ENCODE measurements at places on chromosomes 2 and 18.

DNA sequence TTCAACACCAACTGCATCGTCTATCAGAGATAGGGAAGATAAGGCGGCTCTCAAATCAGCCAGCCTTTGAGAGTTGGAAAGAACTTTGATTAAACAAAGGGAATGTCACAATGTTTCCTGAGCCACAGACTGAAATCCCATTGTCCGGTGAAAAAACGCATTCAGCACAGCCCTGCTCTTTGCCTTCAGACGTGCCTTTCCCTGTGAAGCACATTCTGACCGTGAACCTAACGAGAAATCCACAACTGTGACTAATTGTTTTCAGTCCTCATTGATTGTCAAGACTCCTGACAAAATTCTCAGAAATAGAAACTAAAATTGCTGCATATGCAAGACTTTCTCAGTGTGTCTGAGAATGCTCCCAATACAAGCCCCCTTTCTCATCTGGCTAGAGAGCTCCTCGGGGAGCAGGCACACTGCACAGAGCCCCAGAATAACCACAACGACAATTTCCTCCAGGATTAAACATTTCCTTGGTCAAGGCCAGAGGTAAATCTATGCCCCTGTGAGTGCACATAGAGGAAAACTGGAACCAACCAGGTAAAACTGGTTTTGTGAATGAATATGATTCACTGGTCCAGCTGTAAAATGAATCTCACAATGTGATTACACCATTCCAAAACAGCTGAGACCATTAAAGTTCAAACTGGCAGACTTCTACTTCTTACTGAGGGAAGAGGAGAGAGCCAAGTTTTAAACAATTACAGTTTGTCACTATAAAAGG, 561.9 kb upstream of the ID2 start:
- DNase-seq: no peak

- no peak for DNase-seq
These were observed 58.5 kb upstream of the CTLA4 start for GRCh38 chr2:203809084-203809521.

DNA sequence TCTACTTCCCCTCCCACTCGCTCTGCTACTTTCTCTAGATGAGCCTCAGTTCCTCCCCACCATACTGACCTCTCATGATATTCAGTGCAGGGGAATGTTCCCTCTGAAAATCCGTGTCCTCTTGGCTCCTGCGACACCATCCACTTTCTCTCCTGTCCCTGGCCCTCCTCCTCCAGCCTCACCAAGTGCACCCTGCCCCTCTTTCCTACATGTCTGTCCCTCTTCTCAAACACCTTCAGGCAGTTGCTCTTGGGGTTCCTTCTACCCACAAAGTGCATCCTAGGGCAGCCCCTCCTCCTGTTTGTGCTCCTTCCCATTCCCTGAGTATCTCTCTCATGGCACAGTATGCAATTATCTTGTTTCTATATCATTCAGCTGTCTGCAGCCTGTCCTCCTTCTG, 246.4 kb upstream of the RAB6C start:
- DNase-seq: no peak

DNA sequence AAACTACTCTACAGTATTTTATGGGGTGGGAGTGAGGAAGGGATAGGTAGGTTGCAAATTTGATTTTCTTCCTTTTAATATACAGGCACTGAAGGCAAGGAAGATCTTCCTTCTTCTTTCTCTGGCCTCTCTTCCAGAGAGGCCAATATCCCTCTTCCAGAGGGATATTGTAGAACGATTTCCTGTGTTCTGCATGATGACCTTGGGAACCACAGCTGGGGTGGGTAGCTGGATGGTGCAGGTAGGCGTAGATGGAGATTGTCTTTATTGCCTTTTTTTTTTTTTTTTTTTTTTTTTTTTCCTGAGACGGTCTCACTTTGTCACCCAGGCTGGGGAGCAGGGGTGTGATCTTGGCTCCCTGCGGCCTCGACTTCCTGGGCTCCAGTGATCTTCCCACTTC, 49.4 kb downstream of the GATA6 start:
- DNase-seq: no peak

DNA sequence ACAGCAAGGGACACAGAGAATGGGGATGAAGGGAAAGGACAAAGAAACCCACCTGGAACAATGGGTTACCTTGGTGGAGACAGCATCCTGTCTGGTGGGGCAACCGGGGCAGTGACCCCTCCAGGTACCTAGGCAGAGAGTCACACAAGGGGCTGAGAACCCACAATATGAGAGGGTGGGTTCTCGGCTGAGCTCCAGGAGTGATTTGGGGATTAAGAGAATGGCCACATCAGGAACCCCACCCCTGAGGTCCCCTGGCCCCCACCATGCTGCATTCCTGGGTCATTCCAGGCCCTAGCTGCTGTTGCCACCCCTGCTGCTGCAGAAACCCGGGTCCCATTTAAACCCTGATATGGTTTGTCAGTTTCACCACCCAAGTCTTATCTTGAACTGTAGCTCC, 172.3 kb downstream of the RTP5 start:
- no peak for DNase-seq

DNA sequence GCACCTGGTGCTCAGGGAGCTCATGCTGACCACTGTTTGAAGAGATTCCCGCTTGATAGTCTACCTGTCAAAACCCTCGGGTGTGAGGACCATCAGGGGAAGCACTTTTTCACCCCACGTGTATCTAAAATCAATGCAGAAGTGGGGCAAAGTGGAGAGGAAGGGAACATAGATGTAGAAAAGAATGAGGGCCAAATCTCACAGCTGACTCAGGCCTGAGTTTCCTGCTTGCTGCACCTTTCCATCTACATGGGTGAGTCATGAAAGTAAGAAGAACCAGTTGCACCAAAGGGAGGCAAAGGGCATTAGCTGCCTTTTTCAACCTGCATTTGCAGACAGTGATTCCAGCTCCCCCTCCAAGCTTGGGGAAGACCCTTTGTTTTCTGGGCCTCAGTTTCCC, 100.2 kb upstream of the MYCN start:
- no peak for DNase-seq

GRCh38 chr2:40179801-40180200, 272.1 kb downstream of the SLC8A1 start:
- DNase-seq: no peak

DNA sequence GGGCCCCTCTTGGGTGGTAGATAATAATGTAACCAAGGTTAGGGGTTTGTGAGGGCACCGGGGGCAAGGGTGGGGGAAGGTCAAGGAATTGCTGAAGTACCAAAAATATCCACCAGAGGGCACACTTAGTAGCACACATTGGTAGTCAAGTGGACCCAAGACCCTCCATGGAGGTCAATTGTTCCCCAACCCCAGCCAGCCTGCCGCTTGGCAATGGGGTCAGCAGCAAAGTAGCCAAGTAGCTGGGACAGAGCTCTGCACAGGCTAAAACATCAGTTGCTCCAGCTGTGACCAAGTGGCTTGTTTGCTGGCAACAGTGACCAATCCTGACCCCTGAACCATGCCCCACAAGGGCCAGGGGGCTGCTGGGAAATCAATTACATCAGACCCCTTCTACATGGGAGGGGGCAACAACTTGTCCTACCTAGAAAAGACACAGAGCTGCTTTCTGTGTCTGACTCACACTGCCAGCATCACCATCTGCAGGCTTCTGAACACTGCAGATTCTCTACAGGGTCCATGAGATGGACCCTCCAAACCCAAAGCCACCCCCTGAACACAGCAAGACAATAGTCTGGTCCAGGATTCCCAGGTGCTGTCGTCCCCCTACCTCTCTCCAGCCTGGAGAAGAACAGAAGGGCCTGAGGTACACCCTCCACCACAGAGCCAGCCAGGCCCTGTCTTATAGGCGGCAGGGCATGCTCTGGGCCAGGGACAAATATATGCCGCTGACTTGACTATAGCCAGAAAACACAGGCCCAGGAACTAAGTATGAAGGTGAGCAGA, 76.0 kb downstream of the EMX1 start:
- DNase-seq: peak; percentile 47

GRCh38 chr2:219687882-219688559, 60.6 kb downstream of the SLC4A3 start:
- DNase-seq: no peak

DNA sequence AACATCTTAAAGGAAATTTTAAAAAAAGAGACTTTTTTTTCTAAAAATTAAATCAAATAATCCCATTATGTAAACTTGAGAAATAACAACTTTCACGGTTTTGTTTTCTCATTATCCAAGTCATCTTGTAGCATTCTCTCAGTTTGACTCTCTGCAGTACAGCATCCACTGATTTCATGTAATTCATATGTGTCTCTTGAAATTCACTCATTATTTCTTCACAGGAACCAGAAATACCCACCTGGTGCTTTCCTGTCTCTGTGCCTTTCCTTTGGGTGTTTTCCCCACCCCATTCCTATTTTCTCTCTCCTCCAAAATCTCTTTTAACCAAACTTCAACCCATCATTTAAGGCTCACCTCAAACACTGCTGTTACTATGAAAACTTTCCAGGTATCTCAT, 116.1 kb upstream of the STK17B start:
- DNase-seq: no peak
